ENCODE measurements at places on chromosomes 1 and 21. TPM values are rescaled to one million over a fixed set of nuclear protein-coding genes. Genes with fewer than 3 reads are reported as not detected.

DNA sequence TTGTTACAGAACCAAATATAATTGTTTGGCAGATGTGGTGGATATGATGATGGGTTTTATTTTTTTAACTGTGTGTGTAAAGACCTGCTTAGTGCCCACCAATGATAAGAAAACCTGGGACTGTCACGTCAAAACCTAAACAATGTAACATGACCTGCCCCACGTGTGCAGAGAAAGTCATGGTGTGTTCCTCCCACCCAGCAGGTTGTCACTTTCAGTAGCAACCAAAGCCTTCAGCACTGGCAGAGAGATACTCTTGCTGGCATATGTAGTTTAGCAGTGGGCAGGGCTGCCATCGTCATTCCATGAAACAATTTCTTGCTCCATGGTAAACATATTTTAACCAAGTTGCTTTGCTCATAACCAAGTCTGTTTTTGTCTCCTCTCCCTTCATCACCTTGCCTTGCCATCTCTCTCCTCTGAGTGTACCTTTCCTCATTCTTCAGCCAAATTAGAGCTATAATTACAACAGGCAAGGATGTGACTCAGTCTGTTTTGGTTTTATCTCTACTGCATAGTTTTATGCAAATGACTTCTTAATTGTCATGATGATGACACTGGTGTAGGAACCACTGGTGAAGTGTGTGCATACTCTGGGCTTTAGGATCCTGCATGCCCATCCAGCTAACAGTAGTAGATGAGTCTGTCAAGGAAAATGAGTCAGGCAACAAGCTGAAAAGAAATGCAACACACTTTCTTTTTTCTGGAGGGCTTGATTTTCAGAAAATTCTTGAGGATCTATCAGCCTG, 150.3 kb downstream of the EDEM3 start:
- H3K36me3 ChIP-seq, result no peaks in the 10 kb centered on the region
- no peaks in the 10 kb centered on the region for H3K27me3 ChIP-seq
- H3K4me3 ChIP-seq, result no peak overlapping the region
- ATAC-seq, result no peak
- H3K27ac ChIP-seq, result no peak overlapping the region

DNA sequence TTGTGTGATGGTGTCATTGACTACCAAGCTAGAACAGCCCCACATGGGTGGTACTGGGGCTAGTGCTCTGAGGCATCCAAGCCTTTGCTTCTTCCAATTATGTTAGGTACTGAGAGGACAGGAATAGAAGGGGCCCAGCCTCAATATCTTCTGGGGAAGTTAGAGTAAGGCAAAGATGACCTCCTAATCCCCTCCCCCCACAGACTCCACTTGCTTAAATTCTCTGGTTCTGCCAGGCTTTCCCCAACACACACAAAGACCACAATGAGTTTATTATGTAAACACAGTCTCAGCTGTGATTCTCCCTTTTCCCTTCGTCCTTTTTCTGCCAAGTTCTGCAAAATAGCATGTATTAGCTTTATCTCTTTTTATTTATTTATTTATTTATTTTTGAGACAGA, 3.1 kb upstream of the TACSTD2 start:
- no peak overlapping the region for H3K4me3 ChIP-seq
- H3K36me3 ChIP-seq, result no peaks in the 10 kb centered on the region
- H3K27ac ChIP-seq, result no peak overlapping the region
- H3K4me1 ChIP-seq, result peaks cover 44% of the 10 kb centered on the region
- no peak for ATAC-seq

- ATAC-seq, result no peak
- no peaks in the 10 kb centered on the region for H3K36me3 ChIP-seq
- H3K4me3 ChIP-seq, result no peak overlapping the region
Measured at GRCh38 chr1:6329396-6329795, 64.2 kb downstream of the ACOT7 start.

- ATAC-seq, result no peak
- no peaks in the 10 kb centered on the region for H3K36me3 ChIP-seq
- H3K27me3 ChIP-seq, result no peaks in the 10 kb centered on the region
- no peak overlapping the region for H3K4me3 ChIP-seq
Measured at GRCh38 chr1:57620605-57621004, 196.7 kb upstream of the DAB1 start.

GRCh38 chr1:10057343-10057742, 24.6 kb downstream of the UBE4B start:
- no peaks in the 10 kb centered on the region for H3K27me3 ChIP-seq
- peak overlapping the region; percentile 46 for H3K27ac ChIP-seq
- H3K4me1 ChIP-seq, result peaks cover 3% of the 10 kb centered on the region
- H3K4me3 ChIP-seq, result no peak overlapping the region
- H3K36me3 ChIP-seq, result peaks cover 27% of the 10 kb centered on the region

GRCh38 chr1:184324972-184325371, 61.9 kb upstream of the C1orf21 start:
- ATAC-seq, result no peak
- H3K4me1 ChIP-seq, result no peaks in the 10 kb centered on the region
- H3K4me3 ChIP-seq, result no peak overlapping the region

DNA sequence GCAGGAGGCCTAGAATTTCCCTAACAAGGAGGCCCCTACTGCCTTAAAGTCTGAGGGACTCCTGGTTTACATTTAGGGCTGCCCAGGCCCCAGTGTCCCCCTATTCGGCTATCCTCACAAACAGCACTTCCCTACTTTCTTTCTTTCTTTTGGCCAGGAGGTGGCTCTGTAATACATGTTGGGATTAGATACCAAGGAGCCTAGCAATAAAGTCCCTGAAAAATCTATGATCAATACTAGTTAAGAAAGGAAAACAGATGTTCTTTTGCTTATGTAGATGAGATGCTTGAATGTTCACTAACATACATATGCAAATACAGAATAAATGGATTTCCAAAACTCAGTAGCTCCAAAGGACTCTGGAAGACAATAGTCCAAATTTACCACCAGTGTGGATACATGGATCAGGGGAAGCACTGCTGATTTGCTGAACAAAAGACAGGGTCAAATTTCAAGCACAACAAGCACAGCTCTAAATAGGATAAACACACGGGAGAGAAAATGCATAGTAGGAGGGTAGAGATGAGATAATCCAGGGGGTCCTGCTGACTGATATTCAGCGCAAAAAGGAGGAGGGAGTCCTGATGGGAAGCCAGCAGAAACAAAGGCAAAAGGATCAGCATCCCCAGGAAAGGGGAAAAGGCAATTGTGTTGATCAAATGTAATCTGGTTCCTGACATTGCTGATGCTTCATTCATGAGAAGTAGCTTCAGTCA, 240.0 kb downstream of the NUF2 start:
- no peak for ATAC-seq
- no peaks in the 10 kb centered on the region for H3K4me1 ChIP-seq
- H3K27ac ChIP-seq, result no peak overlapping the region

Gene CYP4Z1
- 1.6 TPM for total RNA-seq

Gene ASB17
- total RNA-seq, result not detected
